ENCODE measurements at places on chromosomes 1 and 21.

DNA sequence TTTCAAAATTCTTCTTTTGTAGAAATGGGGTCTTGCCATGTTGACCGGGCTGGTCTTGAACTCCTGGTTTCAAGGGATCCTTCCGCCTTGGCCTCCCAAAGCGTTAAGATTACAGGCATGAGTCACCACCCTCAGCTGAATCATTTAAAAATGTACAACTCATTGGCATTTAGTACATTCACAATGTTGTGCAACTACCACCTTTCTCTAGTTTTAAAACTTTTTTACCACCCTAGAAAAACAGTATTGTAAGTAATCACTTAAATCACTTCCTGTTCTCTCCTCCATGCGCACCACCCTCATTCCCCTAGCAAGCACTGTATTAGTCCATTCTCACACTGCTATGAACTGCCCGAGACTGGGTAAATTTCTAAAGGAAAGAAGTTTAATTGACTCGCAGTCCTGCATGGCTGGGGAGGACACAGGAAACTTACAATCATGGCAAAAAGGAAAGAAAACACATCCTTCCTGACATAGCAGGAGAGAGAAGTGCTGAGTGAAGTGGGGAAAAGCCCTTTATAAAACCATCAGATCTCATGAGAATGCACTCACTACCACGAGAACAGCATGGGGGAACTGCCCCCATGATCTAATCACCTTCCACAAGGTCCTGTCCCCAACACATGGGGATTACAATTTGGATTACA, 14.4 kb upstream of the THEM5 start:
- DNase-seq: no peak

DNA sequence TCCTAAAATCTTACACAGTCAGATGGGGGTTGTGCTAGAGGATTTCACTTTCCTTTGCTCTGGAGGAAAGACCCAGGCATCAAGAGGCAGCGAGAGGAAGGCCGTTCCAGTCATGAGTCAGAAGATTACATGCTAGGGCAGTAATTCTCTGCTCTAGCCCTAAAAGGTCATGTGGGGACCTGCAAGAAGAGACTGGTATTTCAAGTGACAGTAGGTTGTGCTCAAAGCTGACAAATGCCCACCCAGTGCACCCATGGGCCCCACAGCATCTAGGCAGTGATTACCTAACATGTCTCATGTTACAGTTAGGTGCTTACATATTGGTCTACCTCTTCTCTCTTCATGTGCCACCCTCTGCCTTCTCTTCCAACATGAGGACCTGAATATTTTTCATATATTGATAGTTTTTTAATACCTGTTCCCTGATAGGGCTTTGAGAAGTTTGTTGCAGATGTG, 99.7 kb upstream of the BEND5 start:
- no peak for DNase-seq

DNA sequence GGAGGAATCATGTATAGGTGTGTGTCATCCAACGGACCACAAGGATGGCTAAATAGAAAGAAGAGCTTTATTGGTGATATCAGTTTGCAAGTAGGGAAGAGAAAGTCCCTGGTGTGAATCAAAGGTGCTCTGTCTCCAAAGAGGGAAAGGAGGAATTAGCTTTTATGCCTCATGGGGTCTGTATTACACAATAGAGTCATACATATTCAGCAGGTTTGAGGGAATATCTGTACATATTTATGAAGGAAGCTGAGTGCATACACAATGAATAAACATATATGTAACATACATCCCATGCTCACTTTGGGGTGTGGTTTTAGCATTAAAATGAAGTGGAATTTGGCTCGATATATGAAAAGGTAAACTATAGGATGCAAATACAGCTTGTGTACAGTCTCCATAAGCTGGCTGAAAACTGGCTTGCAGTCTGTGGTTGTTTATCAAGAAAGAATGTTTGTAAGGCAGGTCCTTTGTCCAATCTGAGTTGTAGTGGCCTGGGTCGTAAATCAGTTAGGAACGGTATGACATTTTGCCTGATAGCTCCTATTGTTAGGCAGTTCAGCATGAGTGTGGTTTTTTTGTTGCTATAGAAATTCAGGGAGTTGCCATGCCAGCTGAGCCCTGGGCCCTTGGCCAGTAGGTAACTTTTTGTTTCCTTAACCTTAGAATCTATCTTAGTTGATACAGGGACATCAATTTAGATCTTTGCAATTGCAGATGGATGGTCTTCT, 198.0 kb upstream of the ZP4 start:
- no peak for DNase-seq

DNA sequence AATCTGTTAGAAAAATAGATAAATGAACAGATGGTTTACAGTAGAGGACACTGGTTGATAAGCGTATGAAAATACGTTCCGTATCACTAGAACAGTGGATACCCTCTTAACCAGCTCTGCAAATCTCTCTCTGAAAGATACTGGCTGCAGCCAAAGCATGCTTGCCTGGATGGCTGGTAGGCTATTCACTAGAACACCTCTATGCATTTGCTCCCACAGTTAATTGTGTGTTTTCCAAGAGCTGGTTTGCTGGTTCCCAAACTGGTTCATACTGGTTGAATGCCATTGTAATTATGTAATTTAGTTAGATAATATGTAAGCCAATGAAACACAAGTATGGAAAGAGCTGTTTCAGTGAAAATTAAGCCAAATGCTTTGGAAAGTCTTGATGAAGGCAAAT, 126.6 kb downstream of the C1orf21 start:
- no peak for DNase-seq

DNA sequence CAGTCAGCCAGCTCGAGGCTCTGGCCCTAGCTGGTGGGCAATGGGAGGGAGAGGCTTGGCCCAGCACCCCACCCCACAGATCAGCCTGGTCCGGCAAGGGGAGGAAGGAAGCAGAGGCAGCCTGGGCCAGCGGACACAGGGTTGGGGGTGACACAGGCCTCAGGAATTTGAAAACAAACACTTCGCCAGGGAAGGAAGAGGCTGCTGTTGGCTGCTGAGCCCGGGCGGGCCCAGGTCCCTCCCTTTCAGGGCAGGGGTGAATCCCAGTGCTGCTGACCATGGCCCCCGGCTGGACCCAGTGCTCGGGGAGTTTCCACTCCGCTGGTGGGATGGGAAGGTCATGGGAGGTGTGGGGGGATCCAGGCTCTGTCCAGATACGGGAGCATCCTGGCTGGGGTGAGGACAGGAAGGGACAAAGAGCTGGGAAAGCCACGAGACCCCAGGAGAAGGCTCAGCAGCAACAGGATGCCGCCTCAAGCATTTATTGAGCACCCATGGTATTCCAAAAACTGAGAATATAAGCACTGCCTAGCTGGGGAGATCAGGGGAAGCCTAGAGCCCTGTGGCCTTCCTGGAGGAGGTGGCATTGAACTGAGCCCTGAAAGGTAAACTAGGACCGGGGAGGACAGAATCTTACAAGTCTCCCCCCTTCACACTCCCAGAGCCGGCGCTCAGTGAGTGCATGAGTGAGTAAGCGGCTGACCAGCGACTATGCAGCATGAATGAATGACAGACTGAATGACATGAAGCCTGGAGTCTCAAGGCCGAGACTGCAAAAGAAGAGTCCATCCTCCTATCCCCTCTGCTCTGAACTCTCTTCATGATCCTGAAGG, 26.2 kb upstream of the EPHA2 start:
- no peak for DNase-seq

GRCh38 chr1:2952371-2952770, 68.9 kb upstream of the ACTRT2 start:
- no peak for DNase-seq

GRCh38 chr1:161884475-161884874, 118.4 kb downstream of the ATF6 start:
- no peak for DNase-seq

- no peak for DNase-seq
These were observed 29.6 kb downstream of the SLC19A1 start for GRCh38 chr21:45512626-45513002.

- no peak for DNase-seq
These were observed 8.7 kb downstream of the CAPN2 start for GRCh38 chr1:223720971-223721591.

DNA sequence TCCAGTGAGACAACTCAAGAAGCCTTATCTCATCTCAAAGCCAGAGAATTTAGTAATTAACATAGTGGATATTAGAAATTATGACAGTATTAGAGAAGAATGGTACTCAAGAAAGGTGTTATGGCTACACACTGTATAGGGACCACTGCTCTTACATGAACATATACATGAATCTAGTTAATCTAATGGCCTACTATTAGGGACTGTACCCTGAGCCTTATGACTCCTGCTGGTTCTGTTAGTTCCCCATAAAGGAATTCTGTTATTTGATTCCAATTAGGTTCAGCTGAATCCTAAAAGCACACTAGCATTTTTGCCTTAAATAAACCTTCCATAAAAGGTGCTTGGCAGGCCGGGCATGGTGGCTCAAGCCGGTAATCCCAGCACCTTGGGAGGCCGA, 39.7 kb downstream of the EGLN1 start:
- DNase-seq: no peak

- DNase-seq: no peak
These were observed 3.0 kb upstream of the SOX13 start for GRCh38 chr1:204069887-204070286.

DNA sequence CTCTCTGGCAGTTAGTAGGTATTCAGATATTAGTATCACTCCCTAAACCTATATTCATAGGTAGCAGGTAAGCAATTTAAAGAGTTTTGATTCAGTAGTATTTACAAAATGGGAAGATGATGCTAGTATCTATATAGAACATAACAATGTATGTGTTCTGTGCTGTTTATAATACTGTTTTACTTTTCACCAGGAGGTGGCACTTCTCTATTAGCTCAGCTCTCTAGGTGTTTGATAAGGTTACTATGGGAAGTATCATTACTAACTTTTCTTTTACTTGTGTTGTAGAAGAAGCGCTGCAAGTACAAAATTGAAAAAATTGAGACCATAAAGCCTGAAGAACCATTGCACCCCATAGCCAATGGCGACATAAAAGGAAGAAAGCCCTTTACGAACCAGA, 49.4 kb upstream of the FASLG start:
- DNase-seq: no peak

DNA sequence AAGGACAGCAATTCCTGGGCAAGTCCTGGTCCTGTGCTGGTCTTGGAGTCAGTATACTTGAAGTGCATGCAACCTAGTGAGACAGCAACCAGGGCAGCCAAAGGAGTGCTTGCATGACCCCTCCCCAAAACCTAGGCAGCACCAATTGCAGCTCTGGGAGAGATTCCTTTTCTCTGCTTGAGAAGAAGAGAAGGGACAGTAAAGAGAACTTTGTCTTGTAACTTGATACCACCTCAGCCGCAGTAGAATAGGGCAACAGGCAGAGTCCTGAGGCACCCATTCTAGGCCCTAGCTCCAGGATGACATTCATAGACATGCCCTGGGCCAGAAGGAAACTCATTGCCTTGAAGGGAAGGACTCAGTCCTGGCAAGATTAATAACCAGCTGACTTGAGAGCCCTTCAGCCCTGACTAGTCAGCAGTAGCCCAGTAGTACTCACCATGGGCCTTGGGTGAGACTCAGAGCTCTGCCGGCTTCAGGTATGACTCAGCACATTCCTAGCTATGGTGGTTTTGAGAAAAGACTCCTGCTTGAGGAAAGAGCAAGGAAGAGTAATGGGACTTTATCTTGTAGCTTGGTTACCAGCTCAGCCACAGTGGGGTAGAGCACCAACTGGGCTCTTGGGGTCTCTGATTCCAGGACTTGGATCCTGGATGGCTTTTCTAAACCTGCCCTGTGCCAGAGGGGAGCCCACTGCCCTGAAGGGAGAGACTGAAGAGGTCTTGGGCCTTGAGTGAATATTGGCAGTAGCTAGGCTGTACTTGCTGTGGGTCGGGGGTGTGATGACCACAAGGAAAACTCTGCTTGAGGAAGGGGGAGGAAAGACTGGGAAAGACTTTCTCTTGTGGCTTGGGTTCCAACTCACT, 51.7 kb upstream of the ACADM start:
- DNase-seq: no peak

DNA sequence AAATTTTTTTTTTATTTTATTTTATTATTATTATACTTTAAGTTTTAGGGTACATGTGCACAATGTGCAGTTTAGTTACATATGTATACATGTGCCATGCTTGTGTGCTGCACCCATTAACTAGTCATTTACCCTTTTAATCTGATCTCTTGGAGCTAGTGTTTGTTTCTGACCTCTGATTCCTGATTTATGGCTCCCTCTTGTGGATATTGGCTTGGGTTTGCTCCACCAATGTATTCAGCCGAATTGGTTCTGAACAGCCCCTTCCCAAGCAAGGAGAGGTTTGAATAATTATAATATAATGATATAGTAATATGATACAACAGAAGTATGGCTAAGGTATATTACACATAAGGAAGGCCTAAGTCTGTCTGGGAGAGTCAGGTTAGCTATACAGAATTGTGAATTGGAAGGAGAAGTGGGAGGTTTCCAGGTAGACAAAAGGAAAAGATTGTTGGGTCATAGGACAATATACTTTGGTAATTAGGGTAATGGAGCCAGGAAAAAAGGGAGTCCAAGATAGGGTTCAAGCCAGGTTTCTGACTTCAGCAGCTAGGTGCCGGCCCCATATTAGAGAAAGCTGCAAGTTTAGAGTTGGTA, 53.1 kb upstream of the HMCN1 start:
- DNase-seq: no peak

DNA sequence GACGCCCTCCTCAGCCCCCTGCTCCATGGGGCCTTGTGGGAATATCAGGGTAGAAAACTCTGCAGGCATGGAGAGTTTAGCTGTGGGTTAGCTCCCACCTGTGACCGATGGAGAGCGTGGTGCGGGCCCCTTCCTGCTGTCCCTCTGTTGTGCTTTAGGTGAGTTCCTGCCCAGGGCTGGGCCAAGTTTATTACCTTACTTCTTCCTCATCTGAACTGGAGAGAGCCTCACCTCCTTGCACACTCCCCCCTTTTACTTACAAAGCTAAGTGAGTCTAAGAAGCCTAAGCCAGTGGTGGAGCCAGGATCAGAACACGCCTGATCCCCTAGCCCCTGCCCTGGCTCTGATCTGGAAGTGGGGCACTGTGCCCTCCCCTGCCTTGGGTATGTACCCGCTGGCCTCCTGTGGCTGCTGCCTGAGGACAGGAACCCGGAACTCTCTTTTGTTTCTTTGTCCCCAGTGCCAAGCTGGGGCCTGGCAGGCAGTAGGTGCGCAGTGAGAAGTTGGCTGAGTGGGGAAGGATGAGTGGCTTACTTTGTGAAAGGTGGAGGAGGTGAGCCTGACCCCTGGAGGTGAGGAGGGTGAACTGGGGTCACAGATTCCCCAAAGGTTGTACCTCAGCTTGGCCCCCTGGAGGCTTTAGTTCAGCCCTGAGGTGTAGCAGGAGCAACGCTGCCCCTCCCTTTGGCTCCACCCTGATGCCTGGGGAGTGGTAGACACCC, 32.9 kb downstream of the ARHGEF10L start:
- no peak for DNase-seq

GRCh38 chr1:119008483-119009311, 20.6 kb upstream of the TBX15 start:
- no peak for DNase-seq

Measured in activated CD4-positive, CD25-positive, alpha-beta regulatory T cell (primary cell).